ENCODE measurements at places on chromosomes 3 and 15.
A peak's percentile ranks its signal among the peaks of the same experiment; 100 is the strongest.

GRCh38 chr3:171772427-171773056, 37.7 kb downstream of the PLD1 start:
- peak; percentile 22 for DNase-seq

- no peak for DNase-seq
These were observed 43.2 kb downstream of the GOLIM4 start for GRCh38 chr3:168052515-168052914.

- no peak for DNase-seq
These were observed 522.5 kb upstream of the AGTR1 start for GRCh38 chr3:148175214-148175613.

GRCh38 chr3:157154563-157155330, 5.2 kb downstream of the CCNL1 start:
- DNase-seq = no peak

DNA sequence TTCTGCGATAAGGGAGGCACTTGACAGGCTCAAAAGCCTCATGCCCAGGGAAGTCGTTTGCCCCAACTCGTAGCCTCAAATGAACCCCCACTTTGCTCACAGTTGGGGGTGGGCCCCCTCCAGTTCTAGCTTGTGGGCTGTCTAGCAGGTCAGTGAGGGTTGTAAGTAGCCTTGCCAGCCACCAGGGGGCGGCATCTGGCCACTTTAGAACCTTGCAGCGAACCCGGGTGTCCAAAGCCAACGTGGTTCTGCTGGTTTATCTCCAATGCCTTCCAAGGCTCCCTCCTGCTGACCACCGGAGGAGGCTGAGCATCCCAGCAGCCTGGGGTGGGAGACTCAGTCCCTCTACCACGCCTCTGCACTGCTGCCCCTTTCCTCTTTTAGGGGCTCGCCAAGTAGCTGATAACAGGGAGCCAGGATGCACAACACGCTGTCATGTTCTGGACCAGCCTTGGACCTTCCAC, 9.2 kb upstream of the RBSN start:
- DNase-seq = peak; percentile 62

DNA sequence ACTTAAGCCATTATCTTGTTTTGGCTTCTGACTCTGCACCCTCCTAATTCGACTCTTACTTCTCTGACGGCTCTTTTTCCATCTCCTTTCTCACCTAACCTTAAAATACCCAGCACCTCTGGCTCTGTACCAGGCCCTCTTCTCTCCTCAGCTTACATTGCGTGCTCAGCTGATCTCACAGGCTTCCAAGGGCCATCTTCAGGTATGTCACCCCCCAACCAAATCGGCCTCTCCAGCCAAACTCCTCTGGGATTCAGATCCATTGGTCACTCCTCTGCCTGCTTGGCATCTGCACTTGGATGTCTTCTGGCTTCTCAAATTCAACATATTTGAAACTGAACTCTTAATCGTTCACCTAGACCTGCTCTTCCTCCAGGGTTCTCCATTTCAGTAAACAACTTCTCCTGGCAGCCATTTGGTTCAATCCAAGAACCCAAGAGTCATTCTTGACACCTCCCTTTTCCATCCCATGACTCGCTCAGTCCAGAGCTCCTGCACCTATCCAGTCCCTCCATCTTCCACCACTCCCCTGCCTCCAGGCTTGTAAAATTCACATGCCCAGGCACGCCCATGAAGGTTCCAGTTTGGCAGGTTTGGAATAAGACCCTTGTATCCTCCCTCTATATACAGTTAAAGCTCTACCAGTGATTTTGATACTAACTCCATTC, 35.2 kb upstream of the SLC41A3 start:
- no peak for DNase-seq

DNA sequence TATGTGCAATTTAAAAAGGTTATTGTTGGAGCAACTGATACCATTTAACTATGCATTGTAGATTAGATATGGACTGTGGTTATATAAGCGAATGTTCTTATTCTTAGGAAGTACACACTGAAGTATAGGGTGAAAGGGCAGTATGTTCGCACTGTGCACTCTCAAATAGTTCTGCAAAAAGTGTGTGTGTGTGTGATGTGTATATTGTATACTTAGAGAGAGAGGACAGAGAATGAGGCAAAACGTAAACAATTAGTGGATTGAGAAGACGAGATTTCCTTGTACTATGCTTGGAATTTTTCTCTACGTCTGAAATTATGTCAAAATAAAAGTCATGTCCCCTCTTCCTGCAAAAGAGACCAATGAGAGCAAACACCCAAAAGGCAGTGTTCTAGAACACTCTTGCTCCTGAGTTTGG, 30.4 kb downstream of the LSM3 start:
- DNase-seq = no peak

DNA sequence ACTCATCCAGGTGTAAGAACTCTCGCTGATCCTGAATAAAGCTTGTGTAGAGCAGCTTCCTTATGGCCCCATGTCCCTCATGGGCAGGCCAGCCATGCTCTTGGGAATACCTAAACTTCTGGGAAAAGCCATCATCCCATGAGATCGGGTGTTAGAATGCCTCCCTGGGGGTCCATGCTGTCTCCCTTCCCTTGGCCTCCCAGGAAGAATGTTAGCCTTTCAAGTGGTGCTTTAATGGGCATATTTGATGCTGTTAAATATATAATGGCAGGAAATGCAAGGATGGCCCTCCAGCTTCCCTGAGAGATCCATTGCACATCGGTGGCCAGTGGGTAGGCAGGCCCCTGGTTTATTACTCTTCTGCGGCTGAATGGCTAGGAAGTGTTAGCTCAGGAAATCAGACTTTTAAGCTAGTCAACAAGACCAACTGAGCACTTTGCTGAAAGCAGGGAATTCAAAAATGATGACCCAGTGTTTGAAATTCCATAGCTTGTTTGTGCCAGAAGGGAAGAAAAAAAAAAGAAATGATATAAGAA, 60.5 kb upstream of the LRTM1 start:
- DNase-seq = no peak

DNA sequence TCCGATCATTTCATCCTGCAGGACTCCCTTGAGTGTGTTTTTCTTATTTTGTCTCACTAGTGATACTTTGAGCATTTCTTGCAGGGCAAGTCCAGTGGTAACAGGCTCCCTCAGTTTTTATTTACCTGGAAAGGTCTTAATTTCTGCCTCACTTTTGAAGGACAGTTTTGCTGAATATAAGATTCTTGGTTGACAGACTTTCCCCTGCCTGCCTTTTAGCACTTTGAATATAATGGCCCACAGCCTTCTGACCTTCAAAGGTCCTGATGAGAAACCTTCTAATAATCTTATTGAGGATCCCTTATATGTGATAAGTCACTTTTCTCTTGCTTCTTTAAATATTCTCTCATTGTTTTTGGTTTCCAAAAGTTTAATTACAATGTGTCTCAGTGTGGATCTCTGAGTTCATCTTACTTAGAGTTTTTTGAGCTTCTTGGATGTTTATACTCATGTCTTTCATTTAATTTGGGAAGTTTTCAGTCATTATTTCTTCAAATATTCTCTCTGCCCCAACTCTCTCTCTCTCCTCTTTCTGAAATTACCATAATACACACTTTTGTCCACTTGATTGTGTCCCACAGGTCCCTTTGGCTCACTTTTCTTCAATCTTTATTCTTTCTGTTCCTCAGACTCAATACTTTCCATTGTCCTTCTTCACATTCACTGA, 36.3 kb upstream of the ARIH1 start:
- DNase-seq = no peak

DNA sequence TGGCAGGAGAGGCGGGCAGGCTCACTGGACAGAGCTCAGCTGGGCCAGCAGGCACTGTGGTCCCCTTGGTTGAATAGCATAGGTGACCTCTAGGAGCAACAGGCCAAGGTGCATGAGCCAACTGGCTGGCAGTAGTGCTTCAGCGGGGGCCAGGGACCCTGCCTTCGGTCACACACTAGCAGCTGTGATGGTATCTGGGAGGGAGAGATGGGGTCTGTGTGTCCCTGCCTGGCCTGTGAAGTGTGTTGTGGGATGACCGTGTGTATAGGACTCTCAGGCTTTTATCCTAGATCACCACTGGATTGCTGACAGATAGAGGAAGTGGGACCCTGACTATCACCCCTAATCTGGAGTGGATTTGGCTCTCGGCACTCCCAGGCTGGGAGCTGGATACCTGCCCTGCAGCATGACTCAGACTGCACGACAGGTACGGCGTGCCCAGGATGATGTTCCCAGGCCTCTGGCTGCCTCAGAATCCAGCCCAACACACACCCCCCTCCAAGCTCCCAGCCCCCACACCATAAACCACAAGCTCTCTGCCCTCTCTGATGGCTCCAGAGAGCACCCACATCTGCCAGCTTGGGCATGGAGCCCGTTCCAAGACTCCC, 7.8 kb downstream of the RPS17 start:
- DNase-seq = no peak

GRCh38 chr3:68666429-68667136, 265.8 kb downstream of the TAFA4 start:
- no peak for DNase-seq

DNA sequence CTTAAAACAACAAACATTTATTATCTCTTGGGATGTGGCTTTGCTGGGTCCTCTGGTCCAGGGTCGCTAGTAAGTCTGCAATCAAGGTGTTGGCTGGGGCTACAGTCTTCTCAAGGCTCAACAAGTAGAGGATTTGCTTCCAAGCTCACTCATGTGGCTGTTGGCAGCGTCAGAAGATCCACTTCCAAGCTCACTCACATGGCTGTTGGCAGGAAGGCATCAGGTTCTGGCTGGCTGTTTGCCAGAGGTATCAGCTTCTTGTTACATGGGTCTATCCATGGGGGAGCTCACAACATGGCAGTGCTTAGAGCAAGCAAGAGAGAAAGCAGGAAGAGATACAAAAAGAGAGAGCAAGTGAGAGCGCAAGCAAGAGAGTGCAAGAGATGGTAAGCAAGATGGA, 15.0 kb upstream of the BNC1 start:
- DNase-seq = no peak

DNA sequence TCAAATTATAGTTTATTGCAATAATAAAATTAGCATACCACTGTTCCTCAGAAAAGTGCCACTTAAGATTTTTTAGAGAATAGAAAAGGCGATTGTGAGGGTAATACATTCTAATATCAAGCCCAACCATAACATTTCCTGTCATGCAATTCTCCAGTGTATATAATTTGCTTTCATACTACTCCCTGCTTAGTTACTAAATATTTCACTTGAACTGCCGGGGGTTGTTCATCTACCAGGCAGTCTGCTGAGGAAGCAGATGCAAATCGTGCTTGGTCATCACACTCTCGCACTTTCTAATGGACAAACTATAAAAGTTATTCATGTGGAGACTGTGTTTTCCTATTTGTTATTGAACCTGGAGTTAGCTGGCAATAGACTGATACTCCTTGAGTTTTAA, 645.6 kb upstream of the CBLB start:
- no peak for DNase-seq

- no peak for DNase-seq
These were observed 984.1 kb upstream of the GBE1 start for GRCh38 chr3:82745544-82745943.

GRCh38 chr3:134029734-134030378, at the start of gene SLCO2A1:
SLCO2A1 (minus strand) TSS chr3:134029925; CDS start chr3:134029802, 123 bp downstream.
- DNase-seq = no peak

DNA sequence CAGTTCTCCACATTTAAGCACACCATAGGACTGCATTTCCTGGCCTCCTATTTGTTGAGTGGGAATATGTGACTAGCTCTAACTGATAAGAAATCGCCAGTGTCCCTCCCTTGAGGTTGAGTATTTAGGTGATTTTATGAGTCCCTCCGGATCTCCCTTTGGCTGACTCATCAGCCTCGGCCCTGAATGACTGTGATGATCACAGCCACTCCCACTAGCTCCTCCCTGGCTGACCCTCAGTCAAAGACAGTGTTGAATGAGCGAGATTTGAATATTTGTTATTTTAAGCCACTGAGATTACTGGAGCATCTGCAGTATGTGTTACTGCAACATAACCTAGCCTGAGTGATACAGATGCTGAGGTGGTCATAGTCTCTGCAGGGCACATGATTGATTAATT, 515.3 kb downstream of the EPHB1 start:
- no peak for DNase-seq

GRCh38 chr15:32104061-32104995, 74.0 kb downstream of the CHRNA7 start:
- DNase-seq = no peak

GRCh38 chr3:15325228-15325627, 7.2 kb downstream of the SH3BP5 start:
- no peak for DNase-seq

GRCh38 chr3:27224197-27224596, 145.0 kb downstream of the NEK10 start:
- no peak for DNase-seq

DNA sequence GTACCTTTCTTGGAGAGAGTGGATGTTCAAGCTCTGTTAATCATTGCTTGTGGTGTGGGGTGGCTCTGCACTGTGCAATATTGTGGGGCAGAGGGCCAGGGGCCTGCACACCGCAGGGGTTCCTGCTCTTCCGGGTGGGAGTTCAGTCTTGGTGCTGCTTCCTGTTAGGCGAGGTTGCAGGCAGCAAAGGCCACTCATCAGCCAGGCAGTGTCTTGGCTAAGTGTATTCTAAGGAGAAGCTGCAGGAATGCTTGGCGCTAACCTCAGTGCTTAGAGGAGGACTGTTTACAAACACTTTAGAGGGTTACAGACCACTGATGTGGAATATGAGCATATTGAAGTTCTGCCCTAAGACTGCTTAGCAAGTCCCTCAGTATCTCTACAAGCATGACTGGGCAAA, 81.7 kb downstream of the CEP63 start:
- DNase-seq = no peak

DNA sequence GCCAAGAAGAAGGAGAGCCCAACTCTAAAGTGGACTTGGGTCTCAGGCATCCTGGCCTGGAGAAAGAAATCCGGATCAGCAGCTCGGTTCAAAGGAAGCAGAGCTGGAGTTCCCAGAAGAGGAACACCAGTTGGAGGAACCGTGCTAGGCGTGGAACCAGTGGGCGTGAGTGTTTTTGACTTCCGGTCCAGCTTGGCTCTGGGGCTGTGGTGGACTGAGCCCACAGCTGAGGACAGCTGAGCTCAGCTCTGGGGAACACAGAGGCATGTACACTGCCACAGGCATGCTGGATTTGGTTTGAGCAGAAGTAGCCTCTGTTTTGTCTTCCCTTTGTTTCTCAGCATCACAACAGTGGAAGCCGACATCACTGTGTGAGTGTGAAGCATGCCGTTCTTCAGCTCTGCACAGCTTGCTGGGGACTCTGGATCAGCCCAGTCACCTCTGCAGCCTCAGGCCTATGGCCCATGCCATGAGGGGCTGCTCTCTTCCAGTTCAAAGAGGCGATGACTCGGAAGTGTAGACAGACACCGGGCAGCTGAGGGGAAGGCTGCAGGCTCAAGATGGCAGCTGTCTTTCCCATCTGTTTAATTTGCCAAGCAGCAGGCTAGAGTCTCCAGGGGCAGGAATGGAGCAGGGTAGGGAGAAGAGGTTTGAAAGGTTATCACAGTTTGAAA, 185.8 kb upstream of the UBE3A start:
- no peak for DNase-seq

DNA sequence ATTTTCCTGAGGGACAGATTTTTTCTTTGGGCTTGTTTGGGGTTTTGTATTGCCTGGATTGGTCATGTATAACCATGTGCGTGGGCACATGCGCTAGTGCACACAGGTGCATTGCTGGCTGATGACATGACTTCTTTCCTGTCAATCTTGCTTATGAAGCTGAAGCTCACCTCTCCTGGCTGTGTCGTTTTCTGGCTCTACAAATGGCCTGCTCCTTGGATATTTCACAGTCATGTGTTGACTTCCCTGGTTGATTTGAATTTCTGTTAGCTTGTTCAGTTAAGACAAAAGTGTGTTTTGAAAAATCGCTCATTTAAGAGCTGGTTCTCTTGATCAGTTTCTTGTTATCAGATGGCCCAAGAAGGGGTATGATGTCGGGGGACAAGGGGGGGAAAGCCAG, 11.5 kb downstream of the PTPRG start:
- no peak for DNase-seq

Measured in effector CD4-positive, alpha-beta T cell (primary cell).